ENCODE measurements at places on chromosomes 2 and 18.

DNA sequence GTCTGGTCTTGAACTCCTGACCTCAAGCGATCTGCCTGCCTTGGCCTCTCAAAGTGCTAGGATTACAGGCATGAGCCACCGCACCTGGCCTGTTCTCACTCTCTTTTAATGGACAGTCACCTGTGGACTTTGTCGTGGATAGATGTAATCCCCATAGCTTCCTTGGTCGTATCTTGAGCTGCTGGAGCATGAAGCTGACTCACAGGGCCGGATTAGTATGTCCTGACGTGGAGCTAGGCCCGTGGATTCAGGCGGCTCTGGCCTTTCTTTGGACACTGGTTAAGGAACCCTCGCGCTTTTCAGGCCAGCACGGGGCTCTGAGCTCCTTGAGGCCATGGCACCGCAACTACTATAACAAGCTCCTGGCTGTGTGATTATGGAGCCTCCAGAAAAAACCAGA is 27.5 kb upstream of the GBX2 start:
- no peak for DNase-seq

- DNase-seq = no peak
Measured at GRCh38 chr18:8489761-8490160, 119.5 kb upstream of the RAB12 start.

GRCh38 chr2:104213758-104214157 is 640.2 kb upstream of the POU3F3 start:
- no peak for DNase-seq

GRCh38 chr2:54945391-54946219 is 104.6 kb downstream of the RTN4 start:
- no peak for DNase-seq

- DNase-seq = peak; percentile 11
Measured at GRCh38 chr2:112690853-112691401, 29.9 kb upstream of the NT5DC4 start.

GRCh38 chr18:9876867-9877654 is 8.7 kb upstream of the TXNDC2 start:
- no peak for DNase-seq

- DNase-seq = no peak
Measured at GRCh38 chr2:239057533-239057932, 209.6 kb downstream of the TWIST2 start.

Data from stimulated activated CD4-positive, alpha-beta T cell treated with anti-CD3 and anti-CD28 coated beads, Interleukin-1b, Interleukin-23, amount 100 ng/mL, for 1 hour (primary cell).